Midbrain (tissue), 1 donor: ENCODE measurements at places on chromosomes 7 and 10.

GRCh38 chr10:122462533-122463465 is 1.4 kb downstream of the HTRA1 start:
- DNase-seq: no peak

DNA sequence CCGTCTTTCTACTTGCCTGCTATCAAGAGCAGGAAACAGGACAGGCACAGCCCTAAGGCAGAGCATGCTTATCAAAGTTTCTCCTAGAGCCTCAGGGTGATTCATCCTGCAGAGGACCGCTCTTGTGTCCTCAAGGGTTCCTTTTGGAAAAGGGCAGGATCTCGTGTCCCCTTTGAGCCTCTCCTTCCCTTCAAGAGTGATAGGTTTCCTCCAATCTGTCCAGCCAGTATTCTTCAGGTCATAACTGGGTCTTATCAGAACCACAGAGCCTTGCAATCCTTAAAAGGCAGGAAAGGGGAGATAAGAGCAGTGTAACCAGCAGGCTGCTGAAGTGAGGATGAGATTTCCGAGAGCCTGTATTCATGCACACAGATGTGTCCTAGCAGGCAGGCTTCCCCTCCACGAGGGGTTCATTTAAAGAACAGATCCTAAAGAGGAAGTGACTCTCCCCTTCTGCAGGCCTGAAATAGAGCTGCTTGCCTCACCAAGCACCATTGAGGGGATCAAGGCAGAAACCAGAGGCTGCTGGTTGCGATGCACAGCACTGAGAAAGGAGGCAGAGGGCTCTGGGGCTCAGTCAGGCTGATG is 90.5 kb upstream of the SVIL start:
- no peak for DNase-seq

- no peak for DNase-seq
Measured at GRCh38 chr7:70193514-70193913, 595.2 kb downstream of the AUTS2 start.

GRCh38 chr10:102757323-102757722 is 13.6 kb downstream of the WBP1L start:
- DNase-seq: no peak

DNA sequence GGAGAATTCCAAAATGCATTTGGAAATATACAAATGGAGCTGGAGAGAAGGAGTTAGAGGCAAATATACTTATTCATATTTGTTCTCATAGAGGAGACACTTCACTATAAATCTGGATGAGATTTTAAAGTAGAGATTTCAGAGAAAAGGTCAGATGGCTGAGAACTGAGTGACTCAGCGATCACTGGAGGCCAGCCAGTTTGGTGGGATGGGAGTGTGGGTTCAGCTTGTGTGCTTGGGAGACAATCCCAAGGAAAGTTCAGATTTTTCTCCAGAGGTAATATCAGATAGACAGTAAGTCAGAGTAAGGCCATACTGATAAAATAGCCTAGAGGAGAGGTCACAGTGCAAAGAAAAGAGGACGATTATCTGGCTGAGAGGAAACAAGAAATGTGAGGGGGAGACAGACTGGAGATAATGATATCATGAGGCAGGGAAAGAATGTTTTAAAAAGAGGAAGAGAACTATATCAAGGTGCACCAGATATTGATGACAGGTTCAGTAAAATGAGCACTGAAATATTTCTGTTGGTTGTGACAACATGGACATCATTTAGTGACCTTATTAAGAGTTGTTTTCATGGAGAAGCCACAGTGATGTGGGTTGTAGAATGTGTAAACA is 67.0 kb downstream of the MDFIC start:
- DNase-seq: no peak

DNA sequence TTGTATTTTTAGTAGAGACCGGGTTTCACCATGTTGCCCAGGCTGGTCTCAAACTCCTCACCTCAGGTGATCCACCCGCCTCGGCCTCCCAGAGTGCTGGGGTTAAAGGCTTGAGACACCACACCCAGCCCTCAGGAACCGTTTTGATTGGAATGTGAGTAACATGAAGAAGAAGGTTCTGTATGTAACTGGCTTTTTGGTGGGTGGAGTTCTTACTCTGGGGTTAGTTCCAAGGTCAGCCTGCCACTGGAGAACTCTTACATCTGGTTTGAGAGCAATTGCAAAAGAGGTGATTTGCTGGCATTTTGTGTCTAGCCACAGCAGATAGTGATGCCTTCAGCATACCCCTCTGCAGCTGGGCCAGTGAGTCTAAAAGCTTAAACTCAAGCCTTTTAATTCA is 457.8 kb upstream of the VSTM2A start:
- no peak for DNase-seq

- no peak for DNase-seq
Measured at GRCh38 chr10:61842755-61843497, 58.6 kb upstream of the ARID5B start.

DNA sequence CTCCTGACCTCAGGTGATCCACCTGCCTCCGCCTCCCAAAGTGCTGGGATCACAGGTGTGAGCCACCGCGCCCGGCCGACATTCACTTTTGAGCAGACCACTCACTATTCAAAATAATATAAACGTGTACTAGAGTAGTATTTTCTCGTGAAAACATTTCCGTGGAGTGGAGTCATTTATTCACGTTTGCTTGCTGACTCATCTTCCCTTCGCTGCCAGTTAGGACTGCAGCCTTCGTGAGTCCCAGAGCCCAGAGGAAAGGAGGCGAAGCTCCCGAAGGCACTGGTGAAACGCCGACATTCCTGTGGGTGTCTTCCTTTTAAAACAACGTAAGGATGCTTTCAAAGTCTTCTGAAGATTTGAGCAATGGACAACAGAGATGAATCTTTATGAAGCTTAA is 10.9 kb upstream of the INPP5A start:
- no peak for DNase-seq

- no peak for DNase-seq
Measured at GRCh38 chr10:21650353-21650752, 116.3 kb downstream of the MLLT10 start.

DNA sequence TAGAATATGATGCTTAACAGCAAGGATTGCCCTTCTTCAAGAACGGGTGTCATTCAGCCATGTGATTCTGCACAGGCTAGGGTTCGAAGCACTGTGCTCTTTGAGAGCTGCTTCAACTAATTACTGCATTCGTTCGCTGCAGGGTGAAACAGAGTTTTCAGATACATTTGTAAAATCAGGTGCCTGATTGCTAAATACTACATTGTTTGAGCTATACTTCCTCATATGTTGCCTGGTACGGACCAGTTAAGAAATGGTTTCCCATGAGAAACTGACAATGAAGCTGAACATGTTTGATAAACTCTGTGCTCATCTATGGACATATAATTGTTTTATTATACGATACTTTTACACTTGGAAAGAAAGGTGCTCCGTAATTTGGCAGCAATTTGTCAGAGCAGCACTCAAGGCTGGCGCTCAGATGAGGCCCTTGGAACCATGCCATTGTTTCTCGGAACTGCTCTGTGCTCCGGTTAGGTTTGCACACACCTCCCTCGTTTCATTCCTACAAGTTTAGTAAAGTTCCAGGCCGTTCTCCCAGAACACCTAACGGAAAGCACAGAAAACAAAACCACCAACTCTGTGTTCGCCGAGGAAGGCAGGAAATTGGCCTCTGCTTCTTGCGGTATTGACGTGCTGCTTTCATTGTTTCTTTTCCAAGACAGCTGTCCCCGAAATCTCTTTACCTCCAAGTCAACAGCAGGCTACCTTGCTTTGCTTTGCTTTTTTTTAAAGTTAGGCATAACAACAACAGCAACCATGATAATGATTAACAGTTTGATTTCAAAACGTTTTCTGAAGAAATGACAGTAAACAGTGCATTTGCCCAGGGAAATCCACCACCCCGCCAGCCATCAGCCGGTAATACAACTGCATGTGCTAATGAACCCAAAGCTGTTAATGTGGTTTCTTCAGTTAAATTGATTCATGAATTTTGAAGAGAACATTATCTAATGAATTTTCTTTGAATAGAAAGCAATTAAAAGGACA is 206.9 kb downstream of the EBF3 start:
- DNase-seq: peak; percentile 38

DNA sequence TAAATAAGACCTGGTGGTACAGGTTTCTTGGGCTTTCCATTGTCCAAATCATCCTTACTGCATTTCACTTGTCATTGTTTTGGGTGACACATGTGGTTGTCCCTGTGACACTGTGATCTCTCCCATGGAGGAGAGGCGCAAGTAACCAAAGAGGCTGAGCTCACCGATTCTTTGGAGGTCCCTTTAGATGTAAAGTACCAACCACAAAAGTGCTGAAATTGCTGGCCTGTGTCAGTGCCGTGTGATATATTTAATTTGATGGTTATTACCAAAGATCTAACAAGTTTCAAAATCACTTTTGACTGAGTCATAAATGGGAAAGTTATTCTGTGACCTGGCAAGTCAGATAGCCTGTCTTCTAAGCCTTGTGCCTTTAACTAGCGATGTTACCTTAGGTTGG is 19.4 kb downstream of the MCM10 start:
- DNase-seq: no peak

DNA sequence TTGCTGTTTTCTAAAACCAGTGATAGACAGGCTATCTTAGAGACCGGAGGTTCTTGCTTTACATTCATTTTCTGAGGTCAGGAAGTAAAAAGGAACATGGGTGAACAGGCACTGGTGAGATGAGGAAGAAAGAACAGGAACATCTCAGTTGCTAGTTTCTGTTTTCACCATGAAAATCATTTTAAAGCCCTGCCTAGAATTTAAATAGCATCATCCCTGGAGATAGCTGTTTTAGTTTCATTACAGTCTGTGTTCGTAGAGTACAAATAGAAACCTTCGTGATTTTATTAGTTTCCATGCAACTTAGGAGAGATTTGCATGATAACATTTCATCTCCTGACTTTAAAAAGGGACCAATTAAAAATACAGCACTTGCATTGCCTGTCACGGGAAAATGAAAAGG is 14.7 kb downstream of the KCNMA1 start:
- DNase-seq: peak; percentile 26

- no peak for DNase-seq
Measured at GRCh38 chr10:34866848-34867247, 51.8 kb upstream of the PARD3 start.

DNA sequence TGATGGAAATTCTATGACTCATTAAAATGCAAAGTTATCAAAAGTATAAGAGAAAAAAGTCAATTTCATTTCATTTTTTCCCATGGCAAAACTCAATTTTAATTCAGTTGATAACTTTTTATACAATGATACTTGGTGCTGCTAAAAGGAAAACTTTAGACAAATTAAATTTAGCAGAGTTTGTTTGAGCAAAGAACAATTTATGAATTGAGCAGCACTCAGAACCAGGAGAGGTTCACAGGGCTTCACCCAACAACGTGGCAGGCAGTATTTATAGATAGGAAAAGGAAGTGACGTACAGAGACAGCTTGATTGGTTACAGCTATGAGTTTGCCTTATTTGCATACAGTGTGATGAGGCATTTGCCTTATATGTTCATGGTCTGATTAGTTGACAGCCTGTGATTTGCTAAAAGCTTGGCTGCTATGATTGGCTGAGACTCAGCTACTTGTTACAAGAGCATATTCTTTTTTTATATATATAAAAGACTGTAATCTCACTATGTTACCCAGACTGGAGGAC is 157.2 kb upstream of the CELF2 start:
- no peak for DNase-seq

DNA sequence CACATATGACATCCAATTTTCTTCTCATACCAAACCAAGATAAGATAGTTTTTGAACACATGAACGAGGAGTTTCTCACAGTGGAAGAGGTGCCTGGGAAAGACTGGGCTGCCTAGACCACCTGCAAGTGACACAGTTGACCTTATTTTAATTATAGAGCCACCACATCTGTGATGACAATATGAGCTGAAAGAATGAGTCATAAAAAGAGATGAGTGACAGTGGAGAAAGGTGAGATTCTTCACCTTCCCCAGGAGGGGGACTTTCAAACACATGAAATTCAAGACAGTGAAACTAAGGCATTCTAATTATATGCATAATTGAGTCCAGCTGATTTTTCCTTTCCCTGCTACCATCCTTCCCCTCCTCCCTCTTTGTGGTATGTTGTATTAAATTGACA is 475.5 kb downstream of the NXPH1 start:
- no peak for DNase-seq

- no peak for DNase-seq
Measured at GRCh38 chr7:130996205-130996832, 262.3 kb upstream of the KLF14 start.

DNA sequence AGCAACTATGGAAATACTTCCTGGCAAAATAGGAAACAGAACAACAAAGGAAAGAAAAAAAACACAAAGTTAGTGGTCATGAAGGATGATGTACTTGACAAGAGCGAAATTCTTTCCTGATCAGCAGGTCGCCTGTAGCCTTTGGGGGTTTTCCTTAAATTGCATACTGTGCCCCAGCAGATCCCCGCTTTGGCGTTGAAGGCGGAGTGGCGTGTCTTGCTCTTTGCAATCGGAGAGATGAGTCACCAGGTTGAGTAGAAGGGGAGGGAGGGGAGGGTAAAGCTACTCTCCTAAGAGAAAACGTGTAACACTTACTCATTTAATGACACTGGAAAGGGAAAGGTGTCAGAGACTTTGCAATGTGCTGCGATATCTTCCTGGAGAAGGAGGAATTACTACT is 587.2 kb downstream of the SORCS1 start:
- DNase-seq: no peak
